ENCODE measurements at places on chromosomes 6 and 20.

- DNase-seq, result no peak
These were observed 152.9 kb upstream of the RUNX2 start for GRCh38 chr6:45175272-45175671.

GRCh38 chr6:90458353-90459224 lies 128.3 kb downstream of the MAP3K7 start:
- DNase-seq, result no peak

- DNase-seq, result no peak
These were observed 224.9 kb upstream of the SMLR1 start for GRCh38 chr6:130602151-130602770.

GRCh38 chr6:34425132-34425497 lies 754 bp downstream of the RPS10 start:
- DNase-seq, result no peak
